Body of pancreas (tissue), 4 donors: ENCODE measurements at places on chromosomes 2 and 18.

DNA sequence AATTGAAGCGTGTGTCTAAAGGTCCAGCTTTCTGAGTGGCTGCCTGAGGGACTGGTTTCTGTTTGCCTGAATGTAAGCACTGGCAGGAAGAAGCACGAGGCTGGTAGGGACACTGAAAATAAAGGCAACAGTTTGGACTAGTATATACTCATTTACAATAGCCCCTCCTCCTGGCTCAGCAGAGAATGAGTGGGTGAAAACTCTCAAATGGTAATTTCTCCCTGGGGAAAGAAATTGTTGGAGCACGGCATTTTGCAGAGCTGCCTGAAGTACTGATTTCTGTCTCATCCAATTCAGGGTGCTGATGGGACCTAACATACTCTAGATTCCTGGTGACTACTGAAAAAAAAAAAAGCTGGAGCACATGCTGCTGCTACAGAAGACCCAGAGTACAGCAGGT is 17.3 kb upstream of the SPP2 start:
- DNase-seq, result no peak

- DNase-seq, result no peak
Observed at GRCh38 chr18:6649421-6650126, 79.9 kb upstream of the ARHGAP28 start.

GRCh38 chr2:42048299-42049220 is 739 bp downstream of the PKDCC start:
- DNase-seq, result peak; percentile 41

GRCh38 chr2:231306791-231307393 is 88.6 kb upstream of the B3GNT7 start:
- no peak for DNase-seq

- no peak for DNase-seq
Observed at GRCh38 chr2:42298132-42298531, 62.9 kb downstream of the COX7A2L start.

DNA sequence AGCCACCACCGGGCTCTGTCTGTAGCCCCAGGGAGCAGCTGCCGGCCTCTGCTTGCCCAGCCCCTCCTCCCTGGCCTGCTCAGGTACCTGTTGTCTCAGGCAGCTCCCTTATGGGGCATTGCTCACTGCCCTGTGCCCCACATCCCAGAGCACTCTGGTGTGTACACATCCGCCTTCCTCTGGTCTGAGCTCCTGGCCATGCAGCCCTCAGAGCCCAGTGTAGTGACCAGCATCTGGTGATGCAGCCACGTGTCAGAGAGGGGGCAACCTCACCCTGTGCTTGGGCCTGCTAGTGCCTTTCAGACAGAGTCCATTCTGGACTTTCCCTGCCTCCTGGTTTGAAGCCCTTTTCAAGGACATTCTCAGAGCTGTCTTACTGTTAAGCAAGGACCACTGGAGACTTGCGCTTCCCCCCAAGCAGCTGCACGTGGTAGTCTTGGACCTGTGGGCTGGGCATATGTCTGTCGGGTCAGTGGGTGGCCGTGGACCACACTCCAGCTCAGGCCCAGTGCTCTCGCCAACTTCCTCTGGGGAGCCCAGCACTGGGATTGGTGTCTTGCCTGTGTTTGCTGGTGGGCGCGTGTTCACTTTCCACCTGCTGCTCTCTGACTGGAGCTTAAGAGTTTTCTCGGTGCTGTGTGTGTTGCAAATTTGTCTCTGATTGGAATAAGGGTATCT is 30.7 kb downstream of the DGKD start:
- no peak for DNase-seq

- no peak for DNase-seq
Observed at GRCh38 chr18:13455960-13456481, 237.5 kb downstream of the LDLRAD4 start.

DNA sequence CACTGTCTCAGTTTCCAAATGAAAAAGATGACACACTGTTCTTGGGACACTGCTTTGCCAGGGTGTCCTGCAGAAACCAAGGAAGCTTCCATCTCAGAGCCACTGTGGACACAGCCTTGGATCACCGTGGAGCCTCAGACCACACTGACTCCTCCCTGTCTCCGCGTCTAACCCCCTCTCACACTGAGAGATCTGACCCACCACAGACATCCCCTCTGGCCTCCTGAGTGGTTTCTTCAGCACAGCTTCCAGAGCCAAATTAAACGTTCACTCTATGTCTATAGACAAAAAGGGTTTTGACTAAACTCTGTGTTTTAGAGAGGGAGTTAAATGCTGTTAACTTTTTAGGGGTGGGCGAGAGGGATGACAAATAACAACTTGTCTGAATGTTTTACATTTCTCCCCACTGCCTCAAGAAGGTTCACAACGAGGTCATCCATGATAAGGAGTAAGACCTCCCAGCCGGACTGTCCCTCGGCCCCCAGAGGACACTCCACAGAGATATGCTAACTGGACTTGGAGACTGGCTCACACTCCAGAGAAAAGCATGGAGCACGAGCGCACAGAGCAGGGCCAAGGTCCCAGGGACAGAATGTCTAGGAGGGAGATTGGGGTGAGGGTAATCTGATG is 113.4 kb upstream of the PKDCC start:
- DNase-seq, result no peak

DNA sequence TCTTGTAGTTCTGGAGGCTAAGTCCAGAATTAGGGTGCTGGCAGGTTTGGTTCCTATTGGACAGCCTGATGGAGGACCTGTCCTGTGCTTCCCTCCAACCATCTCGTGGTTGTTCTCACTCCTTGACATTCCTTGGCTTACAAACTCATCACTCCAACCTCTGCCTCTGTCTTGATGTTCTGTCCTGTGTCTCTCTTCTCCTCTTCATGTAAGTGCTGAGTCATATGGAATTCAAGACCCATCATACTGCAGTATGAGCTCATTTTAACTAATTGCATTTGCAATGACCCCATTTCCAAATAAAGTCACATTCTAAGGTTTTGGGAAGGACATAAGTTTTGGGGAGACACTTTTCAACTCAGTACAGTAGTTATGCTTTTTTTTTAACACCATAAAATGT is 374.7 kb downstream of the TRIB2 start:
- no peak for DNase-seq

- no peak for DNase-seq
Observed at GRCh38 chr2:57711991-57712390, 334.6 kb upstream of the VRK2 start.

GRCh38 chr18:29163596-29163995 is 986.7 kb upstream of the CDH2 start:
- no peak for DNase-seq

- DNase-seq, result no peak
Observed at GRCh38 chr2:172093416-172094293, 8.3 kb downstream of the DLX1 start.

DNA sequence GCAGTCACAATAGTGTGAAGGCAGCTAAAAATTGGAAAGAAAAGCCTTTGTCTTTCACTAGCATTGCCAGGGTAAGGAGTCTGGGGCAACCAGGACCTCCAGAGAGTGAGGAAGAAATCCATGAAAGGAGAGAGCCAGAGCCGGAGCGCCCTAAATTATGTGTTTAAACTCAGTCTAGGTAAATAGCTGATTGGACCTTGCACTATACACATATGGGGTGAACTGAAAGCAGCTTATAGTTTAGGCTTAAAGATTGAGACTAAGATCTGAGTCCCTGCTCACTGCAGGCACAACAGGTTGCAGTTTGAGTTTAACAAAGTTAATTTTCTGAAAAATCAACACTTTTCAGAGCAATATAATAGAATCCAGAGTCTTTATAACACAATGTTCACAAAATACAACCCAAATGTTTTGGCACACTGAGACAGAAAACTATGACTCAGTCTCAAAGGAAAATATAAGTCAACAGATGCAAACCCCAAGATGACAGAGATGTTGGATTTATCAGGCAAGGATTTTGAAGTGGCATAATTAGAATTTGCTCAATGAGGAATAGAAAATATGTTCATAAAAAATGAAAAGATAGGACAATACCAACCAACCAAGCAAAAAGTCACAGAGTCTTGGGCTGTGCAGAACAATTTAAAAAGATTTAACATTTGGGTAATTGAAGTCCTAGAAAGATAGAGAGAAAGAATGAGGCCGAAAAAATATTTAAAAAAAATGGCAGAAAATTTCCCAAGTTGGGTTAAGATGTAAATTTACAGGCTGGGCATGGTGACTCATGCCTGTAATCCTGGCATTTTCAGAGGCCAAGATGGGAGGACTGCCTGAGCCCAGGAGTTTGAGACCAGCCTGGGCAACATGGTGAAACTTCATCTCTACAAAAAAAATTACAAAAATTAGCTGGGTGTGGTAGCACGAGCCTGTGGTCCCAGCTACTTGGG is 39.6 kb downstream of the DOK1 start:
- no peak for DNase-seq
